ENCODE measurements at places on chromosomes 5 and 9. TPM values are rescaled to one million over a fixed set of nuclear protein-coding genes. Genes with fewer than 3 reads are reported as not detected.

LRRC26 gene
- total RNA-seq: 1.0 TPM

PTPRD gene
- 0.13 TPM for total RNA-seq

FRRS1L gene
- 0.15 TPM for total RNA-seq

RBM18 gene
- total RNA-seq: 13.0 TPM

SPARC gene
- total RNA-seq: 17.7 TPM

CDX1 gene
- not detected for total RNA-seq

HCN1 gene
- total RNA-seq: not detected

Measured in A549 treated with DMSO at 1 μM for 4 hours (cell line).